Stomach (tissue), 19 donors: ENCODE measurements at places on chromosomes 5 and 9. TPM values are rescaled to one million over a fixed set of nuclear protein-coding genes. Genes with fewer than 3 reads are reported as not detected.

TAF11L10 gene
- total RNA-seq: not detected

- DNase-seq: peak; percentile 58
These were observed 90.6 kb downstream of the ANXA2R start for GRCh38 chr5:42949348-42950115.

- DNase-seq: peak; percentile 86
These were observed 977 bp downstream of the MGAT4B start for GRCh38 chr5:179805529-179806249.

- no peak for DNase-seq
These were observed 3.6 kb downstream of the BRIX1 start for GRCh38 chr5:34919077-34919476.

SLIT3 gene
- total RNA-seq: 17.8 TPM

DNA sequence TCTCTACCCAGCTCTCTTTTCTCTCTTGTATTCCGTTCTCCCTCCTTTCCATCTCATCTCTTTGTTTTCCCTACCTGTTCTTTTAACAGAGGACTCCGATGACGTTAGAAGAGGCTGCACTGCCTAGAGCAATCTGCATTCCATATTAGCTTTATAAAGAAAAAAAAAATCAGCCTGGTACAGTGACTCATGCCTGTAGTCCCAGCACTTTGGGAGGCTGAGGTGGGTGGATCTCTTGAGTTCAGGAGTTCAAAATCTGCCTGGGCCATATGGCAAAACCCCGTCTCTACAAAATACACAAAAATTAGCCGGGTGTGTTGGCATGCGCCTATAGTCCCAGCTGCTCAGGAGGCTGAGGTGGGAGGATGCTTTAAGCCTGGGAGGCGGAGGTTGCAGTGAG is 49.0 kb downstream of the DAPK1 start:
- no peak for DNase-seq

- no peak for DNase-seq
These were observed 52.1 kb downstream of the PPARGC1B start for GRCh38 chr5:149782018-149782894.

DNA sequence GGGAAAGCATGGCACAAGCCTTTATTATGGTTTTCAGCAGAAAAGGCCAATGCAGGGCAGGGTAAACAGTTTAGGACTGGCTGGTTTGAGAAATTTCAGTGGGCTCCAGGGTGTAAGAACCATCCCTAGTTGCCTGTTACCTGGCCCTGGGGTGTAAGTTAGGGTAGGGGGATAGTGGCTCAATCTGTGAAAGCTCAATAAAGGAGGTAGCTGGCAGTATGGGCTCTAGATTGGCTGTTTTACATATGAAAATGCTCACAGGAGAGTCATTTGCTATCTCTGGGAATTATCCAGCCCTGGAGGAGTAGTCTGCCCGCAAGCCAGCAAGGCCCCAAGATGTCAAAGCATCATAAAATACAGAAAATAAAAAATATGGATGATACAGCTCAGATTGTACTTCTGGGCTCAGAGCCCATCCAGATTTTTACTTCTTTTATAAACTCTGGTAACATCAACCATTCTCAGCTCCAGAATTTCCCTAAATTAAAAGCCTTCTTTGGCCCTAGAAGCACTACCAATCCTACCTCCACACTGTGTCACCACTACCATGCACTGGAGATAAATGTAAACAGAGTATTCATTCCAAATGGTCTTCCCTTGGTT is 31.1 kb downstream of the SSBP2 start:
- DNase-seq: no peak
